Stimulated activated CD8-positive, alpha-beta memory T cell treated with anti-CD3 and anti-CD28 coated beads, Interleukin-4, amount 100 ng/mL, for 1 hour (primary cell): ENCODE measurements at places on chromosomes 11 and 22.

- DNase-seq, result no peak
Observed at GRCh38 chr11:46738887-46739286, 19.9 kb downstream of the F2 start.

- no peak for DNase-seq
Observed at GRCh38 chr11:60970890-60971289, 590 bp upstream of the CD6 start.

- DNase-seq, result no peak
Observed at GRCh38 chr22:39292031-39292462, 27.4 kb downstream of the RPL3 start.

GRCh38 chr11:57460022-57460757 lies at the start of gene RTN4RL2:
Gene RTN4RL2 (plus strand): TSS chr11:57460528. CDS start chr11:57460866, 338 bp downstream.
- no peak for DNase-seq

DNA sequence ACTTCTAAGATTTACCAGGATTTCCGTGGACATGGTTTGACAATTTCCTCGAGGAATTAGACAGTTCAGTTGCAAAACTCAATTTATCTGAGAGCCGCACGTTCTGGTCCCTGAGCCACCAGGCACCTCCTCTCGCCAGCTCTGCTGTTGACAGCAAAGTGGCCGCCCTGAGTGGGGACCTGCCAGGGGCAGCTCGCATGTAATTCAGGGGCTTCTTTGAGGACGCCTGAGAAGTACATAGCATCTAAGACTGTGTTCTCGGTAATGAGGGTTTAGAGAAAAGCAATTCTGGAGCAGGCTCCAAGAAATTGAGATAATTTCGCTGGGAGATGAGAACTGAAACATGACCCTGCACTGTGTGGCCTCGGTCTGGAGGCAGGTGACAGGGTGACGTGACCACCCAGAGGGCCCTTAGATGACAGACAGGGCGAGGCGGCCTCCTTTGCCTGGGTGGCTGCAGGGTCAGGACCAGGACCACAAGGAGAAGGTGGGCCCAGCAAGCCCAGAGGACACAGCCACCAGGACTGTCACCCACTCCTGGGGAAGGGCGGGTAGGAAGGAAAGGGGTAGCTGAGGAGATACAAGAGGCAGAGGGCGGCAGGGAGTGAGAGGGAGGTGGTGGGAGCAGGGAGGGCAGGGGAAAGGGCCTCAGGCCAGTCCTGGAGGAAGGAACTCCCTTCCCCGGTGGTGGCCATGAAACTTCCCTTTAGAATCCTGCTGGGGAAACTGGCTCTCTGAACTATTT lies 55.0 kb downstream of the RTL6 start:
- no peak for DNase-seq

DNA sequence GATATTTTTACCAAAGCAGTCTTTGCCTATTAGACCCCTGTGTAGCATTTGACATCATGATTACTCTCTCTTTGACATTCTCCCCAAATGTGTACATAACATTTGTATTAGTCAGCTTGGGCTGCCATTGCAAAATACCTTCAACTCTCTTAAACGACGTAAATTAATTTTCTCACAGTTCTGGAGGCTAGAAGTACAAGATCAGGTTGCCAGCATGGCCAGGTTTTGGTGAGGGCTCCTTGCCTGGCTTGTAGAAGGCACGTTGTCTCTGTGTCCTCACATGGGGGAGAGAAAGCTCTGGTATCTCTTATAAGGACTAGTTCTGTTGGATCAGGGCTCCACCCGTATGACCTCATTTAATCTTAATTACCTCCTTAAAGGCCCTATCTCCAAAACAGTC lies 12.3 kb upstream of the DLAT start:
- no peak for DNase-seq

GRCh38 chr11:9047964-9048523 lies 43.4 kb downstream of the SCUBE2 start:
- DNase-seq, result no peak

DNA sequence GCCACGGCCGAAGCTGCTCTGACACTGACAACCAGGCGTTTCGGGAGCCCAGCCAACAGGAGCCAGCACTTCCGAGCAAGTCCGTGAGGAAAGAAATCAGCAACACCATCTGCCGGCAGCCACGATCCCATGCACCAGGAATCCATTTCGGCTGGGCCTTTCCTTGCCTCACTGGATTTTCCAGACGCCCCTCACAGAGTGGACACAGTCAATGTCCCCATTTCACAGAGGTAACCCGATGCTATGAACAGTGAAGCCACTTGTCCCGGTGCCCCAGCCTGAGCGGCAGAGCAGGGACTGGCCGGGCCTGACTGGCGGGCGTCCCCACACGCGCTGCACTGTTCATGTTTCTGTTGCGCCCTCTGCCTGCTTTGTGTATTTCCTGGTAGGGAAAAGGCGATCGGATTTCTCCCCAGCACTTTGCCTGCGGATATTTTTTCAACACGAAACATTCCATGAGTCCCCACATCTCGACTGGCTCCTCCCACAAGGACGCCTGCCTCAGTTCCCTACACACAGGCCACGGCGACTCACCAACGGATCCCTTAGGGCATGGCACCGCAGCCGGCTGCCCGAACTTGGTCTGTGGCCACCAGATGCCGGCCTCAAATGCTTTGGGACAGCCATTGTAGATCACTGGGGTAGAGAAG lies 55.3 kb downstream of the TRMU start:
- no peak for DNase-seq

- no peak for DNase-seq
Observed at GRCh38 chr11:96123301-96123700, 199.4 kb upstream of the MTMR2 start.

DNA sequence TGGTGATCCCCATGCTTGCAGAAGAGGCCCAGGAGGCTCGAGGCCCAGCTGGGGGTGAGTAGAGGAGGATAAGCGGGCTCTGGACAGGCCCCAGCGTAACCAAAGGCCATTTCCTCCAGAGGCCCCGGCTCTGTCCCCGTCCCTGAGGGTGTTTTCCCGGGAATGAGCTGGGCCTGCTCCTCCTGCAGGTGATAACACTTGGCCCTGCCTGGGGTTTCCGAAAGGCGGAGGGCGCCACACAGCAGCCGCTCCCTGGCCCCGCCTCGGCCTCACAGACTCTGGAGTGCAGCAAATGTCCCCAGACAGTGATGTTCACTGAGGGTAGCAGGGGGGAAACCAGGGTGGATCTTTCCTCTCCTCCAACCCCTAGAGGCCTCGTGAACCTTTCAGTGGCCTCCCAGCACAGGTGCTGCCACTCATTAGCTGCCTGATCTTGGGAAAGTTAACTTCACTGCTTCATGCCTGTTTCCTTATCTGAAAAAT lies 10.5 kb upstream of the MGAT3 start:
- no peak for DNase-seq

GRCh38 chr11:10809373-10810160 lies 841 bp upstream of the EIF4G2 start:
- DNase-seq, result peak; percentile 17

GRCh38 chr11:121311373-121311772 lies 18.8 kb downstream of the SC5D start:
- no peak for DNase-seq

DNA sequence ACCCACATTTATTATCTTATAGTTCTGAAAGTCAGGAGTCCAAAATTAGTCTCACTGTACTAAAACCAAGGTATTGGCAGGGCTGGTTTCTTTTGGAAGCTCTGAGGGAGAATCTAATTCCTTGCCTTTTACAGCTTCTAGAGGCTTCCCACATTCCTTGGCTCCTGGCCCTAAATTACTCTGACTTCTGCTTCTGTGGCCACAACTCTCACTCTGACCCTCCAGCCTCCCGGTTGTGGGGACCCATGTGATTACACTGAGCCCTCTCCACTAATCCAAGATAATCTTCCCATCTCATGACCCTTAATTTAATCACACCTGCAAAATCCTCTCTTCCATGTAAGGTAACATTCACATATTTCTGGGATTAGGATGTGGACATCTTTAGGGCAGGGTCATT lies 110.9 kb downstream of the ARL14EP start:
- DNase-seq, result no peak

DNA sequence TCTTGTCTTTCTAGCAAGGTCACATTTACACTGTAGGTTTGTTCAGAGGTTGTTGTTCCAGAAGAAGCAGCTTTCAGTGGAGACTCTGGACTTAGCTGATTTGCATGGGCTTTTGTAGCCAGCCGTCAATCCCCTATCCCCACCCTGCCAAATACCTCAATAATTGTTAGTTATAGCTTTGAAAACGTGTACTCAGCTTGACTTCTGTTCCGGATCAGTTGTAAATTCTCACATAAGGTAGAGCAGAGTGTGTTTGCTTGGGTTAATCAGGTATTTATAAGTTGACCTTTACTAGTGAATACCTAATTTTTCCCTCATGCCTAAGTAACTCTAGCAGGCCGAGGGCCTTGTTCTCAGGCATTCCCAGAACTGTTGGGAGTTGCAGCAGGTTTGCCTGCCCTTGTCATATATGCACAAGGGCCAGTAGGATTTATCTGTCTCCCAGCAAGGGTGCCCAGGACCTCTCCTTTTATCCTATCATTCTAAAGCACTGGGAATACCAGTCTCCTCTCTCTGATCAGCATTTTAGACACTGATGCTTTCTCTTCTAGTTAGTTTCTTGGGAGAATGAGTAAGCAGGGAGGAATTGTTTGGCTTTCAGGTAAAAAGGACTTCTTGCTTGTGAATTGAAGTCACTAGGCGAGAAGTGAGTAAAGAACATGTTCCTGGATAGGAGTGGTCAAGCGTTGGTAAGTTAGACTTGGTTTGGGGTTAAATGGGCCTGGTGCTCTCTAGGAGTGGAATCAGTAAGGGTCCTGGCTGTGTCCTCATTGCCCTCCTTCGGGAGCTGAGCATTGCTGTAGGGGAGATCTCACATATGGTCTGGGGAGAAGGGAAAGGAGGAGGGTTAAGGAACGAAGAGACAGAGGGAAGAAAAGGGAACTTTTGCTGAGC lies 22.1 kb downstream of the STIM1 start:
- no peak for DNase-seq

- no peak for DNase-seq
Observed at GRCh38 chr11:73140213-73141030, 1.7 kb downstream of the FCHSD2 start.

GRCh38 chr11:78138694-78139421 lies 568 bp downstream of the ALG8 start:
- no peak for DNase-seq

DNA sequence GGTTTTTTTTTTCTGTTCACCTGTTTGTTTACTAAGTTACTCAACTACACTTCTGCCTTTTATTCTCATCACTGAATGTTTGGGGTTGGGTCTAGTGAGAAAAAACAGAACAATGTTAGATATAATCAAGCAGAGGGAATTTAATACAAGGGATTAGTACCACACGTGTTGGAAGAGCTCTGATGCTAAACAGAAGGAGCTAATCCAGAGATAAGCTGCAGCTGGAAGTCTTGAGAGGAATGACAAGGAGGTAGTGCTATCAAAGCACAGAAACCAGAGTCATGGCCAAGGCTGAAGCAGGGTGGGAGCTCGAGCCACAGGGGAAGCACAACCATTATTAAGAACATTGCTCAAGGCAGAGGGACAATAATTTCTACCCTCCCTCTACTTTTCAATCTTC lies 604.1 kb upstream of the ANO5 start:
- DNase-seq, result no peak

GRCh38 chr22:38866399-38867123 lies 5.5 kb downstream of the CBX6 start:
- DNase-seq, result no peak

DNA sequence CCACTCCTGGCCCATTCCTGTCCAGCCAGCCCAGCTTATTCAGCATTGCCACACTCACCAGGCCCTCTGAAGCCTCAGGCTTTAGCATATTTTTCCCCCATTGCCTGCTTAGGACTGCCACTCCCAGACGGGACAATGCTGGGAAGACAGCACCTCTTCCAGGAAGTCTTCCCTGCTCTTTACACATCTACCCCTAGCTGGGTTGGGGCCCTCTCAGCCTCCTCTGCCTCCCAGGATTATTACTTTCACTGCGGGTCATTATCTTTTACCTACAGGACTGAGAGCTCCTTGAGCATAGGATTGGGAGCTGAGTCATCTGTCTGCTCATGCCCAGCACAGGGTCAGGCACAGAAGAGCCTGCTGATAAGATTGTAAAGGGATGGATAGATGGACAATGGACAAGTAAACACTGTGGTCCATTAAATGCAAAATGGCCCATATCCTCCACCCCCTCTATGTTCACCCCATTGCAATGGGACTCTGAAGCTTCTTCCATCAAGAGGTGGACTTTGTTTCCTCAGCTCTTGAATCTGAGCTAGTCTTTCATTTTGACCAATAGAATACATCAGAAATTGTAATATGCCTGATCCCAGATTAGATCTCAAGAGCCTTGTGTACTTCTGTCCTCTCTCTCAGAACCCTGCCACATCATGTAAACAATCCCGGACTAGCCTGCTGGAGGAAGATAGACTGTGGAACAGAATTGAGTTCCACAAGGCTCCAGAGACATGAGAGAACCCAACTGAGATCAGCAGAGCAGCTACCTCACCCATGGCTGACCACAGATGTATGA lies 32.0 kb upstream of the LRRC32 start:
- DNase-seq, result no peak

- no peak for DNase-seq
Observed at GRCh38 chr11:12539572-12539971, 134.6 kb upstream of the TEAD1 start.

DNA sequence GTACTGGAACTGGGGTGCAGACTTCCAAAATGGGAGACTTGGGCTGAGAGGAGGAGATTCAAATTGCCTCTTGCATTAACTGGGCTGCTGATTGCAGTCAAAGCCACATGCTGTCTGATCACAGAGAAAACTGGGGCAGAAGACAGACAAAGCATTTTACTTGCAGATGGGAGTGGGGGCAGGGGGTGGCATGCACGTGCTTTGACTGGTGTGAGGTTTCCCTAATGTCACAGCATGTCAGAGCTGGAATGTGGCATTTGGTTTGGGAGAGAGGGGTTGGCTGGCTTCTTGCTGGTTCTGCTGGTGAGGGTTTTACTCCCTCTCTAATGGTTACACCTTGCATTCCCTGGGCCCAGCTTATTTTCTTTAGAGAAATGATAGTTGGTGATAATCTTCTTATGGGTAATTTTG lies 2.9 kb downstream of the TUB start:
- no peak for DNase-seq

DNA sequence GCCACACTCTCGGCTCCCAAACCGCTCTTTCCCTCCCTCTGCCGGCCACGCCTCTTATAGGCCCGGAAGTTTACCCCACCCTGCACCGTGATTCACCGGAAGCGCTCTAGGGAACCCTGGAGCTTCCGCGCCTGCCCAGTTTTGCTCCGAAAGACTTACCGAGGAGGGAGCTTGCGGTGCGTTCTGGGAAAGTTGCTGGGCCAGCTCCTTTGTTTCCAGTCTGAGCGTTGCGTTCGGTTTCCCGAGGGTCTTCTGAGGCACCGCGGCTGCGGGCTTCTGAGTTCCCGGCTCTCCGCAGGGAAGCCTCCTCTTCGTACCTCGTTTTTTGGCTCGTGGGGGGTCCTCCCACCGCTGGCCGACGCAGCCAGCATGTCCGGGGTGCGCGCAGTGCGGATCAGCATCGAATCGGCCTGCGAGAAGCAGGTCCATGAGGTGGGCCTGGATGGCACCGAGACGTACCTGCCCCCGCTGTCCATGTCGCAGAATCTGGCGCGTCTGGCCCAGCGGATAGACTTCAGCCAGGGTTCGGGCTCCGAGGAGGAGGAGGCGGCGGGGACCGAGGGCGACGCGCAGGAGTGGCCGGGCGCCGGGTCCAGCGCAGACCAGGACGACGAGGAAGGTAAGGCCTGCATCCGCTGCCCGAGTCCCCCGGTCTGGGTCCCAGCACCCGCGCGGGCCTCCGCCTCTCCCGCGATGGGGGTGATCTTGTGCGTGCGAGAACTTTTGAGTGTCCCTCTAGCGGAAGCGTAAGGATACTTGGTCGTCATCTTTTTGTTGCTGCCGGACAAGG lies at the start of gene MED17:
Gene MED17 (plus strand): TSS at position 138 of the 790 bp plus-strand sequence. CDS start 232 bp downstream, at position 370.
- DNase-seq, result peak; percentile 78

GRCh38 chr11:26254378-26254777 lies 77.6 kb upstream of the ANO3 start:
- DNase-seq, result no peak
